ENCODE measurements at places on chromosomes 4 and X.

DNA sequence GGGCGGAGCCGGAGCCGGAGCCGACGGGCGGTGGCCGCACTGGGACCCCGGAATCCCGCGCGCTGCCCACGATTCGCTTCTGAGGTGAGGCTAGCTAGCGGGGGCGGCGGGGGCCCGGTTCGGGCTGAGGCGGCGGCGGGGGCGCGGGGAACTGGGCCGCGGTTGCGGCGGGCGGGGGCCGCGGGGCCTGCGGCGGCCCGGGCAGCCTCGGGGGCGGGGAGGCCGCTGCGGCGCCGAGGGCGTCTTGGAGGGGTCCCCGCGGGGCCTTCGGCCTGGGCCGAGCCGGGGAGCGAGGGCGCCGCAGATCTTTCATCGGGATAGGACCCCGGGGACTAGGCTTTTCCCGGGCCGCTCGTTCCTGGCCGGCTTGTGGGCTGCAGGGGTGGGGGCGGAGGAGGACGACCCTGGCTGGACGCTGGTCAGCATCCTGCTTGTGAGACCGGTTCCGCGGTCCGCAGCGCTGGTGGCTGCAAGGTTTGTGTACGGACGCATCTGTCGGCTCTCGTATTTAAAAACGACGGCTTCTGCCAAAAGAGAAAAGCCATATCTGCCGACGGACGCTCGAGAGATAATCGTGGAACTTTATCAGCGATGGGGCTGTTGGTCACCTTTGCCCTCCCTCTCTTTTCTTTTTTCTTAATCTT lies 419 bp downstream of the ADD1 start:
- no peak for DNase-seq

- no peak for DNase-seq
Observed at GRCh38 chrX:72296991-72297390, 8.7 kb downstream of the CITED1 start.

DNA sequence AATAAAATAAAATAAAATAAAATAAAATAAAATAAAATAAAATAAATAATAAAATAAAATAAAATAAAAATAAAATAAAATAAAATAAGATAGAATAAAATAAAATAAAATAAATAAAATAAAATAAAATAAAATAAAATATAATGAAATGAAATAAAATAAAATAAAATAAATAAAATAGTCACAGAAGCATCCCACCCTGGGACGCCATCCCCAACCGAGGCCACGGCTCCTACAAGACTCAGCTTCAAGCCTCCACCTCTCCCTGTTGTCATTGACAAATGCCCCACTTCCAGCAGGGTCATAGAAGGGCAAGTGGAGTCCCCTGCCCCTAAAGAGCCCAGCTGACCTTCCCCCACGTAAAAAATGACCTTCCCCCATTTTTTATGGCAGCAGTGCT lies 30.2 kb downstream of the CRLF2 start:
- no peak for DNase-seq

- DNase-seq: no peak
Observed at GRCh38 chr4:123554801-123555232, 158.2 kb downstream of the SPRY1 start.

GRCh38 chr4:70715097-70715496 lies 6.7 kb upstream of the RUFY3 start:
- no peak for DNase-seq

GRCh38 chr4:18535948-18536347 lies 514.4 kb upstream of the LCORL start:
- DNase-seq: no peak

DNA sequence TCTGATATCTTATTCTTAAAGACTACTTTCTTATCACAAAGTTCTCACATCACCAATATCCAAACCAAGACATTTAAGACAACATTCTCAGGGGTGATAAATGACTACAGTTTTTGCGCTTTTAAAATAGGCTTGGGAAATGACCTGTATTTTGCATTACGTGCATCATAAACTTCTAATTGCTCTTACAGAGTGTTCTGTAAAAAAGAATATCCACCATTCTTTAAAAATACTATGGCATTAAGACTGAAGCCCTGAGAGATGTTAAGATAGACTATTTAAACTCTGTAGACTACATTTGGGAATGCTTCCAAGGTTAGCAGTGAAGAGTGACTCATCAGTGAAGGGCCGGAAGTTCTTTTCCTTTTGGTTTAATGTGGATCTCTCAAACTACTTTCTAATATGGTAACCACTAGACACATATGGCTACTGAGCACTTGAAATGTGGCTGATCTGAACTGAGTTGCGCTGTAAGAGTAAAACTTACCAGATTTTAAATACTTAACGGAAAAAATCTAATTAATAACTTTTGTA lies 518.8 kb upstream of the FTHL17 start:
- DNase-seq: no peak

DNA sequence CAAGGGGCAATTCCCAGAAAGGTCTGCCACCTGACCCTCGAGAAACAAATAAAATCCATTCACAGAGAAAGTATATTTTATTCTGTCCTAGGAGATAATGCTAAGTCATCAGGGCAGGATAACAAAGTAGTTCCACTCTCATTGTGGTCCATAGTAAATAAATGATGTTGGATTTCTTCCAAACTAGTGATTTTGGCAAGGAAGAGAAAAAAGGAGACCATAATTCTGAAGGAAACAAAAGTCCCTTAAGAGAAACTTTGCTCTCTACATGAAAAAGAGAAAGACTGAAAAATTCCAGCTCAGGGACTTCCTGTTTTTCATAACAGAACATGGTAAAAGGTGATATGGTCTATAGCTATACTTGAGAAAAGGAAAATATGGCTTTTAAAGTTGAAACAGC lies 71.5 kb upstream of the DDX60 start:
- no peak for DNase-seq

- DNase-seq: no peak
Observed at GRCh38 chr4:6767748-6768538, 14.6 kb upstream of the KIAA0232 start.

GRCh38 chr4:151324752-151325110 lies 674 bp downstream of the SH3D19 start:
- DNase-seq: no peak

DNA sequence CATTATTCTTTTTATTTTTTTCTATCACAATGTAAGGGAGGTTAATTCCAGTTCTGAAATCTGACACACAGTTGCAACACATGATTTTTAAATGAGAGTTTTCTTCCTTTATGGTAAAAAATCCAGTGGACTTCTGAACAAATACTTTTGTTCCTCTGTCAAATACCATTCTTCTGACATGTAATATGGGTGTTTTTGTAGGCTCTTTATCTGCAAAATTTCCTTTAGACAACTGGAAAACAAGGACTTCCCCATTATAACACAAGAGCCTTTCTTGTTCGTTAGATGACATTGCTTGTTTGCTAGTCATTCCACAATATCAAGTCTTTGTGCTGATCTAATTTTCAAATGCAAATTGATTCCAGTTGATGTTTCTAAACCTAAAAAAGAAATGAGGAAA lies 7.7 kb downstream of the FANCB start:
- no peak for DNase-seq

DNA sequence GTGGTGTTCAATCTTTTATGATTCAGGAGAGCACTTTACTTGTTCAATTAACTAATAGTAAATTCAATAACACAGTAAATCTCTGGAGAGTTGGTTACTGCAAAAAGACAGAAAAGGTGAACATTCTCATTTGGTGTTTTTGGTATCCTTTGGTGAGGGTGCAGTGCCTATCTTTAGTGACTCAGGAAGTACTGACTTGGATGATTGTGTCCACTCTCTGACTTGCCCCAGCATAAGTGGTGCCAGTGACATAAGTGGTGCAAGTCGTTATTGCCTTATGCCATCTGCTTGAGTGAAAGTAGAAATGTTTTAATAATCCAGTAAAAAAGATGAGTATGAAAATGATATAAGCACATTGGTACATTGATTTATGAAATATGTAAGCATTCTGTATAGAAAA lies 27.0 kb downstream of the GUCY1B1 start:
- DNase-seq: no peak

DNA sequence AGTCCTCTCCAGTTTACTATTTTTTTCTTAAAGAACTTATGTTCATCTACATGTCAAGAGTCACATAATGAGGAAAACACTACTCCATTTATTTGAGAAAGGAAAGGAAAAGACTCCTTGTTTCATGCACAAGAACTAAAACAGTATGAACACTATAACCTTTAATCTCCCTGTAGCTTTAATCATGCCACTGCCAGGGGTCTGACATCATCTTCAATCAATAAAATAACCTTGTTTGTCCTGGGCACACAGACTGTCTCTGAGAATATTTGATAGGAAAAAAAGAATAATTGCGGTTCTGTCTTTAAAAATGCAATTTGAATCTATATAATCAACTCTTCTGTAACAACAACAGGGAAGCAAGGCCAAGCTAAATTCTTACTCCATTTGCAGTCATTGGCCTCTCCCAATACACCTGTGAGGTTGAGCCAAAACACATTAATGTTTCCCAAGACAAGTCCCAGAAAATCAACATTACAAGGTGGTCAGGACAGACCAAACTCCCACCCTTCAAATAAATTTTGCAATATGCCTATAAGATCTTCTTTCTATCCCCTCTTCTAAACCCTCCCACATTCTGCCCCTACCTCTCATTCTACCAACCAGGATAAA lies 13.2 kb downstream of the AMOT start:
- DNase-seq: no peak

DNA sequence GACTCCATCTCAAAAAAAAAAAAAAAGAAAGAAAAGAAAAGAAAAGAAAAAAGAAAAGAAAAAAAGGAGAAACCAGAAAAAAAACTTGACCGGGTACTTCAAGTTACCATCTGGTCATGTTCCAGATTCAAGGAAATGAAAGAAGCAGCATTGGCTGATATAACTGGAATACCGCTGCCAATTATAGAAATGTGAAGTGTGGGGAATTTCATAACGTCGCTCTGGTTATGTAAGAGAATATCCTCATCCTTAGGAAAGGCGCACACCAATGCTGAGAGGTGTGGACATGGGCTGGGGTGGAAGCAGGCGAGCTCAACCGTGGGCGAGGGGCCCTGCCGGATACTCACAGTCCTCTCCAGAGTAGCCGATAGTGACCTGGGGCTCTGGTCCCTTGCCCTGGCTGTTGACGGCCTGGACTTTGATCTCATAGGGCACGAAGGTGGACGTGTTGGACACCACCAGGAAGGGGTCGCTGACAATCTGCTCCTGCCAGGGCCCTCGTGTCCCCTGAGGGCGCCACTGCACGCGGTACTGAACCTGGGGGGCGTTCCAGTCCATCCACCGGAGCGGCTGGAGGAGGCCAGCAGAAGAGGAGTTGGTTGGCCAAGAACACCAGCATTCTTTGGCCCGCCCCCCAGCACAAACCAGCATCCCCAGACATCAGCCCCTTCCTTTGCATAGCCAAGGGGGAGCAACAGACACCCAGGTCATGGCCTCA lies 19.5 kb downstream of the L1CAM start:
- DNase-seq: no peak

DNA sequence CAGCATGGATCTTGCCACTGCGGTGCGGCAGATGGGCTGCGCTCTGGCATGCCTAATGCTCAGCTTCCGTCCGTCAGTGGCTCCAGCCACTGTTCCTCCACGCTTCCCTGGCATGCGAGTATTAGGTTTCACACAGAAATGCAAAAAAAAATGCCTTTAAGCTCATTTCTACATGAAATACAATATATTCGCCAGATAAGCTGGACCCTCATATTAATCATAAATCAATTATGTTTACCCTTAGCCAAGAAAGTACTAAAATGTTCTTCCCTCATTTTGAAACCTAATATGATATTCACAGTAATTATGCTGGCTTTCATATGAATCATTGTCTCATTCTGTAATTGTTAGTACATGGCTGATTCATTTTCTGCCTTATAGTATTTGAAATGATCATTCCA lies 115.5 kb upstream of the FAM241A start:
- no peak for DNase-seq

GRCh38 chr4:143355540-143356217 lies 19.0 kb downstream of the GAB1 start:
- DNase-seq: no peak

DNA sequence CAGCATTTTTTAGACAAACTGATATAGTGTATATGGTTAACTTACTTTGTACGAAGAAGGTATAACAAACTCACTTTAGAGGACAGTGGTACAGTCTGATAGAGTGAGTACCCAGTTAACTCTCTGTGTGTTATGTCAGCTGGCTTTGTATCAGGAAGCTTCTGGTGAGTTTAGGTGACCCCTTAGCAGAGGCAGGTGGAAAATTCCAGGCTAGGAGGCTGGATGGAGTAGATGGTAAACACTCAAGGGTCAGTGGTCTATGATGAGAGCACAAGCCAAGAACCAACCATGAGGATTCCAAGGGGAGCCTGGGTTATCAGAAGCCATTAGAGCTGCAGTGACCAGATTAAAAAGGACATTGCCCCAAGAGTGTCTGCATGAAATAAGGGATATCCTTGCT lies 227.3 kb upstream of the CENPE start:
- no peak for DNase-seq

DNA sequence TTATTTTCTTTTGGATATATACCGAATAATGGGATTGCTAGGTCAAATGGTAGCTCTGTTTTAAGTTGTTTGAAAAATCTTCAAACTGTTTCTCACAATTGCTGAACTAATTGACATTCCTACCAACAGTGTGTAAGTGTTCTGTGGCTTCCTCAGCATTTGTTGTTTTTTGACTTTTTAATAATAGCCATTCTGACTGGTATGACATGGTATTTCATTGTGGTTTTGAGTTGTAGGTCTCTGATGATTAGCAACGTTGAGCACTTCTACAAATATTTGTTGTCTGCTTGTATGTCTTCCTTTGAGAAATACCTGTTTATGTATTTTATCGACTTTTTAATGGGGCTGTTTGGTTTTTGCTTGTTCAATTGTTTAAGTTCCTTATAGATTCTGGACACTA lies 680.1 kb upstream of the GRIA3 start:
- DNase-seq: no peak

- no peak for DNase-seq
Observed at GRCh38 chr4:11878241-11878640, 449.5 kb upstream of the HS3ST1 start.
